ENCODE measurements at places on chromosomes 11 and 22. TPM values are rescaled to one million over a fixed set of nuclear protein-coding genes. Genes with fewer than 3 reads are reported as not detected.

The KRTAP5-11 gene
- total RNA-seq: not detected

The PRODH gene
- total RNA-seq: 12.4 TPM

The MMP7 gene
- 226 TPM for total RNA-seq

The CTTN gene
- 371 TPM for total RNA-seq

The TSSK2 gene
- not detected for total RNA-seq

The CHORDC1 gene
- 38.9 TPM for total RNA-seq

The HOATZ gene
- not detected for total RNA-seq

The NTM gene
- 9.9 TPM for total RNA-seq

The OR4C3 gene
- total RNA-seq: not detected

DNA sequence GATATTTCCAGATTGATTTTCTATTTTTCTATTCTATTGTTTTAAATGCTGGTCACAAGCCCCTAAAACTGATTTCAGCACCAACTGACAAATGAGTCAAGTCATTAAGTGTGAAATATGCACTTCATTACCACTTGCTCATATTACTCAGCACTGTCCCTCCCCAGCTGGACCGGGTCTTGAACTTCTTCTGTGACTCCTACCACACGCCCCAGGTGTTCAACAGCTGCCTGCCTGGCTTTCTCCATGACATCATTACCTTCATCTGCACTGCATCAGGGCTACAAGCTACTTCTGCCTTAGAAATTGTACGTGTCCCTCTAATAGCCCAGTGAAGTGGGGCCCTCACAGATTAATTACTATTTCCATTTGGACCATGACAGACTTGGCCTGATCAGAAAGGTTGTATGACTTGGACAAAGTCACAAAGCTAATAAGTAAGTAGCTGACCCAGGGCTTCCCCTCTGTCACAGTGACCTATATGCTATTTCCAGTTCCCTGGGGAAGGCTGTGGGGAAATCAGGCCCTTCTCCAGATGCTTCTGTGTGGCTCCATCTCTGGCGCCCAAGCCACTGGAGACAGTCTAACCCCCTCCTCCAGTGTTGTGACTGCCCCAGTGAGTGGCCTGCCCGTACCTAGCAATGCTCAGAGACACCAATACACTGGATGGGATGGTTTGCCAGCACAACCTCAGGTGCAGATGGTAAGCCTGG lies 18.1 kb downstream of the TBC1D10A start:
- no peak for DNase-seq

- no peak for DNase-seq
Observed at GRCh38 chr11:78228467-78228866, 39.7 kb downstream of the USP35 start.

DNA sequence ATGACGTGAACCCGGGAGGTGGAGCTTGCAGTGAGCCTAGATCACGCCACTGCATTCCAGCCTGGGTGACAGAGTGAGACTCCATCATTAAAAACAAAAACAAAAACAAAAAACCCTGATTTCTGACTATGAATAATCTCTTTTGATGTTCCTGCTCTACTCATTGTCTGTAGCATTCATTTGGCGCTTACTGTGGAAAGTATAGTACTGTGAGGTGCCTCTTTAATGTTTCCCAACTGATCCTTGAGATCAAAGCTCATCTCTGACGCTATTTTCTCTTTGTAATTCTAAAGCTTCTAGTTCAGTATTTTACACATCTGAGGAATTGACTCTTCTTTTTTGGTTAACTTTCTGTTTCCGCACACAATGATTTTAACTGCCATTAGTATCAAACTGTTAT lies 60.0 kb downstream of the GRK3 start:
- DNase-seq: no peak

GRCh38 chr11:96123301-96123700 lies 199.4 kb upstream of the MTMR2 start:
- no peak for DNase-seq

DNA sequence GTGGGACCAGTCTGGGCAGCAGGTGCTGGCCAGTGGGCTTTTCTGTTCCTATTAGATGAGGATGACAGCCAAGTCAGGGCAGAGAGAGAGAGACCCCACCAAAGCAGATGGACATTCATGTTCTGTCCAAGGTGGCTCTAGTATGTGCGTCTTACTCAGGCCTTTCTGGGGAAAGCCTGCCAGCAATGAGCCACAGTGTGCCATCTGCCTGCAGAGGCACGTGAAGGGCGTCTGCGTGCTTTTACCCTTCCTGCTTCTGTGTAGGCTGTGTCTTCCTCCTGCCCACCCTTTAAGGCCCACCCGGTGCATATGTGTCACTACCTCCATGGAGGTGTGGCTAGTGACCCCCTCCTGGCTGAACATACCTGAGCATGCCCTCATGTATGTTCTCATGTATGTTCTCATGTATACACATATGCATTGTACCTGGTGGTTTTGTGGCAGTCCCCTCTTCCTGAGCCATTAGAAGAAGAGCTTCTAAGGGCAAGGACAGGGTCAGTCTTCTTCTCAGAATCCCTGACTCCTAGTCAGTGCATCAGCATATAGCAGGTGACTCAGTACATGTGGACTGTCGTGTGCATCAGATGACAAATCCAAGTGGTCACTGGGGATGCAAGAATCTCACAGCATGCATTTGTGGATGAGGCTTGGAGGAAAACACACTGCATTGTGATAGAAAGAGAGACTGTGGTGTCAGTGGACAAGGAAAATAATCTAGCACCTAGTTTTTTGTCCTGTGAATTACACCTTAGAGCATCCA lies 90.4 kb upstream of the YWHAH start:
- DNase-seq: no peak

GRCh38 chr11:63816166-63816565 lies 2.9 kb downstream of the SPINDOC start:
- no peak for DNase-seq

GRCh38 chr22:27068121-27068520 lies 410.7 kb downstream of the MIAT start:
- DNase-seq: no peak

DNA sequence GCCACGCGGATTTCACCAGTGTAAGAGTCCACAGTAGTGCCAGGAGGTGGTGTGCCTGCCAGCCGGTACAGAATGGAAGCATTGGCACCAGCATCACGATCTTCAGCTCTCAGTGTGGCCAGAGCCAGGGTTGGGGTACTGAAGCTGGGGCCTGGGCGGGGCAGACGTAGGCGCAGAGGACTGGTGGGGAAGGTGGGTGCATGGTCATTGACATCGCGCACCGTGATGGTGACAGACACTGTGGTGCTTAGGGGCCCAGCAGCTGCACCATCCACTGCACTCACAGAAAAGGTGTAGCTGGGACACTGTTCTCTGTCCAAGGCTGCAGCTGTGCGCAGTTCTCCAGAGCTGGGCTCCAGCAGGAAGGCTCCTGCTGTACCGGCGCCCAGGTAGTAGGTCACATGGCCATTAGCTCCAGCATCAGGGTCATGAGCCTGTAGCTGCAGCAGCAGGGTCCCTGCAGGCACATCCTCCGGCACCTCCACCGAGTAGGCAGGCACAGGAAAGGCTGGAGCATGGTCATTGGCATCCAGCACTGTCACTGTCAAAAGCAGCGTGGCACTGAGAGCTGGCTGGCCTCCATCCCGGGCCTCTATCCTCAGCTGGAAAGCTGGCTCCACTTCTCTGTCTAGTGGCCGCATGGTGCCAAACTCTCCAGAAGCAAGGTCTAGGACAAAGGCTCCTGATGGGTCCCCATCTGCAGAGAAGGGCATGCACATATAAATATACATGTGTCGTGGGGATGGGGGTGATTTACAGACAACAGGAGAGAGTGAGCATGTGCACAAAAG lies 7.9 kb upstream of the TPP1 start:
- no peak for DNase-seq

DNA sequence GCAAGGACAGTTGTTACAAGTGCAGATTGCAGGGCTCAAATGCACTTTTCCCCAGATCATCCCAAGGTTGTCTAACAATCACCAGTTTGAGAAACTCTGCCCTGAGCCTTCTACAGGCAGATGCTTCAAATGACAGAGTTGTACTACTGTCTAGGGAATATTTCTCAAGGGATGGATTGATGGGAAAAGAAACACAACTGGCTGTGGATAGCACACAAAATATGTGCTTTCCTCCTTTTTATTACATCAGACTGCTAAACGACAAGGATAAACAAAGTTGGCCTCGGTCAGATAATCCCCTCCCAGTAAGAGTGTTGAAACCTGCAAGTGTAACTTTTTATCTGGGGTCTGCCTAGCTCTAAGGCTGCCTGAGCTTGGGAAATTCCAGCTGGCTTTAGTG lies 46.6 kb upstream of the SORL1-AS1 start:
- DNase-seq: no peak

DNA sequence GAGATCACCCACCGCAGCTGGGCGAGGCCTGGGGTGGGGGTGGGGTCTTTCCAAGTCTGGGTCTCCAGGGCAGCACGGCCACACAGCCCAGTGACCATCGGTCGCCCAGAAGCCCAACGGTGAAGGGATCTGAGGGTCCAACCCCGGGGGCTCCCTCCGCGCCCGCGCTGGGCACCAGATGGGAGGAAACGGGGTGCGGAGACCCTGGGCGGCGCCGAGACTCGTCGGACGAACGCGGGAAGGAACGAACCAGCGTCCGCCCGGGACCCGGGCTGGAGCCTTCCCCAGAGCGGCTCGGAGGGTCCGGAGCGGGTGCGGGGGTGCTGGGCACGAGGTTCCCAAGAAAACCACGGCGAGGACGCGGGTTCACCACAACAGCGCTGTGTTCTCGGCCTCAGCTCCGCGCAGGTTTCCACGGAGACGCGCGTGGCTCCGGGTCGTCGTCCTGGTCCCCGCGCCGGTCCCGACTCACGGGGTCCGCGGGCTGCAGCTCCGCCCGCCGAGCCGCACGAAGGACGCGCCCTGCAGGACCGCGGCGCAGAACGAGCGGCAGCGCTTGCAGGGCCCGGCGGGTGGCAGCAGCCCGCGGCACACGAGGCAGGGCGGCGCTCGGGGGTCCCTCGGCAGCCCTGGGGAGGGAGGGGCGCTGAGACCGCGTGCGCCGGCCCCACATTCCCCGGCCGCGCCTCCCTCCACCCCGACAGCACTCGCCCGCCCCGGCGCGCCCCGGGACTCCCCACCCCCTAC lies 2.3 kb upstream of the IL17REL start:
- no peak for DNase-seq

DNA sequence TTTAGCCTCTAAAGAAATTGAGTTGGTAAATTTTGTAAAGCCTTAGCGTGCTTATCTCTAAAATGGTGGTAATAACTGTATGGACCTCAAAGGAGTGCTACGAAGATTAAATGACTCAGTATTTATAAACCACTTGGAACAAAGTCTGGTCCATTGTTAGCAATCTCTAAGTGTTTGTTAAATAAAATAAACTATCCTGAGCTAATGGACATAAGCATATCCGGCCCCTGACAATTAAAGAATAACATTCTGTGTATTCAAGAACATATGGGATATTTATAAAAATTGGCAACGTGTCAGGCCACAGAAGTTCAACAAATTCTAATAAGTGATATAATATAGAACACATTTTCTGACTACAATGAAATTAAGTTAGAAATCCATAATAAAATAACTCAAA lies 71.0 kb downstream of the MYEOV start:
- no peak for DNase-seq

DNA sequence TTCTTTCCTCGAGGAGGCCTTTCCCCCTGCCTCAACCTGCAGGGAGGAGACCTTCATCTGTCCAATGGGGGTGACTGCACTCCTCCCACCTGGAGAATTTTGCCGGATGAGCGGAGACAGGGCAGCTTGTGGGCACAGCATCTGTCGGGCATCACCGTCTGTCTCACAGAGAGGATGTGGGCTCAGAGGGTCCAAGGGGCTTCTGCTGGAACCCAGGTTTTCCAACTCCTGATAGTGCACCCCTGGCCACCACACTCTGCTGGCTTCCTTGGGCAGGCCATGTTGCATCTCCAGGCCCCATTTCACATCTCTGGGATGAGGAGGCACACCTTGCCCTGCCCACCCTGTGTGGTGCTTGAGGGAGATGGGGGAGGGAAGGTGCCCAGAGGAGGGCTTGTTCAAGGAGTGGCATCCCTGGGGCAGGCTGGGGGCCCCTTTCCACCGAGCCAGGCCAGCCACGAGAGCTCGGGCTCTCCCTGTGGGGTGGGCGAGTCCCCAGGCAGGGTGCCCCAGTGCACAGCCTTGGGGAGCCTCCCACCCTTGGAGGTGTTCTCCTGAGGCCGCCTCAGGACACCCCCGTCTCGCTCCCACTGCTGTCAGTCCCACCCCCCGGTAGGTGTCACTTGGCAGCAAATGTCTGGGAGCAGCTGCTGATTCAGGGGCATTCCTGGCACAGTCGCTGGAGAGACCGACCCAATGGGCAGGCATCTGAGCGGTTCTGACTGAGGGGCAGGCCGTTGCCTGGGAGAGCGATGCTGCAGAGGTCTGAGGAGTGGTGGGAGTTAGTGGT lies 84.2 kb downstream of the MORC2 start:
- DNase-seq: no peak

- DNase-seq: no peak
Observed at GRCh38 chr11:64752175-64752970, 7.4 kb downstream of the PYGM start.

Measured in ureter (tissue), 1 donor.